Esophagus mucosa (tissue), 1 donor: ENCODE measurements at places on chromosomes 11 and 22.
A peak's percentile ranks its signal among the peaks of the same experiment; 100 is the strongest.

- no peak for ATAC-seq
Measured at GRCh38 chr11:78938971-78939370, 364.3 kb upstream of the NARS2 start.

DNA sequence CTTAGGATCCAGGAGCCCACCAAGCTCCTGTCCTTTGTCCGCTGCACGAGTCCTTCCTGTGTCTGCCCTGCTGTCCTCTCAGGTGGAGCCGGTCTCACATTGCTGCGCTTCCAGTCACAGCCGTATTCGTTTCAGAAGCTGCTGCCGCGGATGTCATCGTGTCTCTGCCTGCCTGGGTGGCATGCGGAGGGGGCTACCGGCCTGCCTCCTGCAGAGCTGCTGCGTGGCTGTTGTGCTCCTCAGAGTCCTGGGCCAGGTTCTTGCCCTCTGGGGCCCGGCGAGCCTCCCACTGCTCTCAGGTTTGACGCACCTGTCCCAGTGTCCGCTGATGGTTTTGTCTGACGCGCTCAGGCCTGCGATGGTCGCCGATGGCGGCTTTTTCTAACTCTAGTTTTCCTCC lies 254.2 kb downstream of the TBC1D22A start:
- ATAC-seq = no peak

- no peak for ATAC-seq
Measured at GRCh38 chr11:124955035-124955434, 1.0 kb downstream of the CCDC15 start.

- ATAC-seq = no peak
Measured at GRCh38 chr22:27748349-27748748, 53.2 kb downstream of the MN1 start.

DNA sequence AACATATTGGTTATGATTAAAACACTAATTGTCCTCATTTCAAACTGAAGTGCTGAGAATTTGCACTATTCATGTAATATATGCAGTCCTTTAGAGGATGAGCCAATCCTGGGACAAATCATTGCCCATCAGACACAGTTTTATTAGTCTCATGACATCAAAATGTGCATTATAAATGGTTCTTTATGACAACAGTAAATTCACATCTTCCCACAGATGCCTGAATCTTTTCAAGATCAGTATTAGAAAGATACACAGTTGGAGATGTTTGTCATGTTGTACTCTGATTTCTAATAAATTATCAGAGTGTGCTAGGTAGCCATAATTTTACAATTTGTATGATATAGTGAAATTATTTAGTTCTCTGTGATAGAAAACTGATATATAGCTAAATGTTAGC lies 813.5 kb downstream of the FAM181B start:
- ATAC-seq = no peak

- no peak for ATAC-seq
Measured at GRCh38 chr11:68541116-68541515, 80.6 kb downstream of the PPP6R3 start.

DNA sequence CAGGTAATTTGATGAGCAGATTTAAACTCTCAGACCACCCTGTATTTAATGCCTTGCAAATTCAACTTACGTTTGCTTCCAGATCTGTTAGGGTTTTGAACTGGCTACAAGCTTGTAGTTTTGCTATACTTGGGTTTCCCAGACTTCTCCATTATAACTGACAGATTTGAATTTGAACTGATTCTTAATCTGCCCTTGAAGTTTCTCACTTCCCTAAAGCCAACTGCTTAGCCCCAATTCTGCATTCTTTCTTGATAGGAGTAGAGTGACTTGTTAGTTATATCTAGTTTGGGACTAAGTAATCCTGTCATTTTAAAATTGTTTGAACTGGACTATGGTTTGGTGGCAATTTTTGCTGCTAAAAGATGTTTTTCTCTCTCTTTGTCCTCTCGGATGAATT lies 9.7 kb downstream of the LAYN start:
- ATAC-seq = no peak

DNA sequence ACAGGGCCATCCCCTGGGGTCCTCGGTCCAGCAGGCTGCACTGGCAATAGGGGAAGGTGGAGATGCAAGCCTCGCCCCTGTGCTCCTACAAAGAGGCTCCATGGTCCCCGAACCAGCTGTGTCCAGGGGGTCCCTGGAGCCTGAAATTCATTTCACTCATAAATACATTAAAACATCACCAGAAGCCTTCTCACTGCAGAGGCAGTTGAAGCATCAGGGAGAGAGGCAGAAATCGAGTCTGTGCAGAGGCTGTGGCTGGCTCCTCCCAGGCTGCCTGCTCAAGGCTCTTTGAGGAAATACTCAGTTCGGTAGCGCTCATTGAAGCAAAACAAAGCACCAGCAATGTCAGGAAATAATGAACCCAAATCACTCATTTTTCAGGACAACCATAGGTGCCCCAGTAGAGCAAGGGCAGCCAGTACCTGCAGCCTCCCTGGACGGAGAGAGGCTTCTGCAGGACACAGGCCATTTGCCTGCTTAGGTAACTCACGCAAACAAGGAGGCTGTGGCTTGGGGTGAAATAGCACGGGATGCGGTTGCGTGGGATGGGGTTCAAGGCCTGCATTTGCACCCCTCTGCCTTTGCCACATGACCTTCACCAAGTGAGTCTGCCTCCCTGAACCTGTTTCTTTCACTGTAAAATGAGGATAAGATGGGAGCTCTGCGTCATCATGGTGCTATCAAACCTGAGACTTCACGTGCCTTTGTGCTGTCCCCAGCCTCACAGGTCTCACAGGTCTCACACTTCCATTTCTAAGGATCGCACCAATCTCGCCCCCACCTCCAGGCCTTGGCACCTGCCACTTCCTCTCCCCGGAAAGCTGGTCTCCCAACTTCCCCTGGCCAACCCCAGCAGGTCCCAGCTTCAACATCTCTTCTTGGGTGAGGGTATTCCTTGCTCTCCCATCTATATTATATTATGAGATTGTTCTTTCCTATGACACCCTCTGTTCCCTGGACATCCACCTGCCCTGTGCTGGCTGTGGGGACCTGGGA lies 84.3 kb upstream of the SHISAL1 start:
- no peak for ATAC-seq

GRCh38 chr11:134542401-134543165 lies 130.5 kb upstream of the B3GAT1 start:
- peak; percentile 91 for ATAC-seq

DNA sequence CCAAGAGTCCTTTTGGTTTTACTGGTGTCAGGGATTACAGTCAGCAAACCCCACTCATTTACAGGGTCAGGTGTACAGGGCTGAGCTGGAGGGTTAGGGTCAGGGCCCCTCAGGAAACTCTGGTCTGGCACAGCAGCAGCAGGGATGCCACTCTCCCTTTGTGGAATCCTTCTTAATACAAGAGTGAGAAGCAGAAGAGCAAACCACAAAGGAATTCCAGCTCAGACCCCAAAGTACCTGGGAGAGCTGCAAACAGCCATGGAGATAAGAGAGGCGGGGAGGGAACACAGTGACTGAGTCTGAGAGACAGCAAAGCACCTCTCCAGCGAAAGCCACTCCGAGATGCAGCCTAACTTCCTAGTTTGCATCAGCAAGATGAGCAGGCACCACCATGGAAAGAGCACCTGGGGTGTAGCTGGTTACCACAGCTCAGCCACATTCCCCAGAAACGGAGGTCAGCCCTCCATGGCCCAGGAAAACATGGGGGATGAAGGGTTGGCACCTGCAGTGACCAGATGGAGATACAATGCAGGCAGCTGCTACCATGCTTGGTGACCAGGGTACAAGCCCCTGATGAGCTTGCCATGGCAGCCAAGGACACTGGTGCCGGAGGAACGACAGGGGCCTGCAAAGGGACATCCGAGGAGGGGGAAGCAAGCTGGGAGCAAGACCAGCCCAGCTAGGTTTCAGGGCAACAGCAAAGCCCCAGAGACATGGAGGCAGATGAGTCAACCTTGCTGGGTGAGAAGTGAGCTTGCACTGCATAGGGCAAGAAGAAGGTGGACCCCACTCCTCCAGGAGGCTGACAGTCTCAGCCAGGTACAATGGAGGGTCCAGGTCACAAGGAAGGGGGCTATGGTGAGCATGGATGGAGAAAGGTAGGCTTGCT lies 3.9 kb downstream of the BET1L start:
- ATAC-seq = no peak

DNA sequence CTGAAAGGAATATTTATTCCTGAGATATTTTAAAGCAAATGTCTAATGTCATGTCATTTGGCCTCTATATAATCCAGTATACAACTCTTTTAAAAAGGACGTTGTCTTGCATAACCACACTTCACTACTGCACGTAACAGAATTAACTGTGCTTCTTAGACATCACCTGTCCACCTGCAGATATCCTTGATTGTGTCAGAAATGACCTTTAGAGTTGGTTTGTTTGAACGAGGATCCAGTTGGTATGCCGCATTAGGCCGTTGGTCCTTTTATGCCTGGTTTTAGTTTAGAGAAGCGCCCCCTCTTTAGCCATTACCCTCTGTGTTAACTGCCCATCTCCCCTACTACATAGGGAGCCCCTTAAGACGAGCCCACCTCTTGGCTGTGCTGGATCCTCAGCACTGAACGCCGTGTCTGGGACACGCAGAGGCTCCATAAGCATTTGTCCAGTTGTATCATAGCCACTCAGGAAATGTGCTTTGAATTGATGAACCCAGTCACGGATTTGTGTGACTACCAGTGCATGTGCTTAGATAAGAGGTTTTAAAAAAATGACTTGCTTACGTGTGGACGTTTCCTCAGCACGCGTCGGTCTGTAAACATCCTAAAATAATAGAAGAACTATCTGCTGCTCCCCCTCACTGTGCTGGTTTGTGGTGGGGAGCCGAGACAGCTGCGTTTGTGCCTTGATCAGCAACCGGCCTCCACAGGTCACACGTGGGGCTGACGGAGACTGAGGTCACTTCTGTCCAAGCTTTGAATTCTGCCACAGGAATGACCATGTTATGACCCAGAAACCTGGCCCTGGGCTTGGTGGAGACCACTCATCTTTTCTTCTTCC lies 4.0 kb downstream of the MICAL2 start:
- no peak for ATAC-seq

- ATAC-seq = no peak
Measured at GRCh38 chr11:23897453-23898286, 599.2 kb upstream of the LUZP2 start.

DNA sequence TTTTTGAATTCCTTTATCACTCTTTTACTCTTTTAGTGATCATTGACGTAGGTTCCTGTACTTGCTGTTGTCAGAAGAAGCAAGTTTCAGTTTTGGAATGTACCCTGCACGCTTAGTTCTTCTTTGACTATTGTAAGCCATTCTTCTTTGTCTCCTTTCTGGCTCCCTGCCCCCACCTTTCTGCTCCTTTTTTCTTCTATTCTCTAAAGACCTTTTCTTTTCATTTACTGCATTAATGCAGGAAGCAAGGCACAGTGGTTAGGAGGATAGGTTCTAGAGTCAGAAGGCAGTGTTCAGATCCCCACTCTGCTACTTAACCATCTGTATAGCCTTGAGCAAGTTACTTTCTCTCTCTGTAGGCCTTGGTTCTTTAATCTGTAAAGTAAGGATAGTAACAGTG lies 33.7 kb upstream of the RAG2 start:
- no peak for ATAC-seq

DNA sequence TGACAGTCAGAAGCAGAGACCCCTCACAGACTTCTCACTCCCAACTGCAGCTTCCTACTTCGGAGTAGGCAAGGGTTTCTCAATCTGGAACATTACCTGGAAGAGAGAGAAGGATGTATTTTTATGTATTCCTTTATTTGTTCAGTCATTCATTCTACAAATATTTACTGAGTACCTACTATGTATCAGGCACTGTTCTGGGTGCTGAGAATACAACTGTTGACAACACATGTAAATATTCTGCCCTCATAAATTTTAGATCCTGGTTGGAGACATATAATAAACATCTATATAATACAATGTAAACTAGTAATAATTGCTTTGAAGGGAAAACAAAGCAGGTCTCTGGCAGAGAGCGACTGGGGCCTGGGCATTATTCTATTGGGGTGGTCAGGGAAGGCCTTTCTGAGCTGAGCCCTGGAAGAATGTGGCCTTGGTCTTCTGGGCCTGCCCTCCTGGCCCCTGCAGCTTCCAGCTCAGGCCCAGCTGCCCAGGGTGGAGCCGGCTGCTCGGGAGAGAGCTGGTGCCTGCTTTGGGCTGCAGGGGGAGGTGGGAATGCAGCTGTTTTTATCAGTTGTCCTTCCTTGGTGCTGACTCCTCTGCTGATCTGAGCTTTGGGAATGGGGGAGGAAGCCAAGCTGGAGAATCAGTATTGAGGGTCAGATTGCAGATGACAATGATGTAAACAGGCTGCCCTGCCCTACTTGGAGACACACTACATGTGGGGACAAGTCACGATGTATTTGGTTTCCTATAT lies 46.8 kb downstream of the PKNOX2 start:
- ATAC-seq = no peak

DNA sequence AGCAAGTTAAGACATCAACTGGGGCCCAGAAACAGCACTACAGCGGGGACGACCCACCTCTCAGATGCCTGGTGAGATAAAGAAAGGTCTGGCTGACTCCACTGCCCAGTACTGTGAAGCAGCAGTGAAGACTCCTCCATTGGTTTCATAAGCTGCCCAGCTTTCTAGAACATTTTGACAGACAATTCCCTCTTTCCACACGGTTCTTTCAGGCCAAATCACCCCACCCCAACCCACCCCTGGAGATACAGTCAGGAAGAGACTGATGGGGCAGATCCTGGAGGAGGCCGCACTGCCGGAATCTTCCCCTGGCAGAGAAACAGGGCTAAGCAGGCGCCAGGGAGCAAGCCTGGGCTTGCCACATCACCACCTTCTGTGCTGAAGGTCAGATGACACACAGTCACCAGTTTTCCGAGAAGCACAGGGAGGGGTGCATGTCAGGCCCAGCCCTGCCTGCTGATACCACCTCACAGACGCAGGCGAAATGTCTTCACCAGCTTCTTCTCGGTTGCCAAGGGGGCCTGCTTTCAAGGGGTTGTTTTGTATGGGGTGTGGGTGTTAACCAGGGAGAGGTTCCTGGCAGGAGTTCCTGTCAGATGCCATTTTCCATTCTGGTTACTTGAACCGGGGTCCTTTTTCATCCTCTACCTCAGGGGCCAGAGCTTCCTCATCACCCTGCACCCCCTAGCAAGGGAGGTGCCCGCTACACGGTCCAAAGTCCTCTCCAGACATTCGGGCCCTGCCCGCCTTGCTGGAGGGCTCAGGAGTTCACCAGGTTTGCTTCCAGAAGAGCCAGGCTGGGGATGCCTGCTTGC lies 1.4 kb upstream of the NEAT1 start:
- ATAC-seq = peak; percentile 61

- peak; percentile 83 for ATAC-seq
Measured at GRCh38 chr11:116948391-116948790, 111.0 kb upstream of the APOA1 start.

DNA sequence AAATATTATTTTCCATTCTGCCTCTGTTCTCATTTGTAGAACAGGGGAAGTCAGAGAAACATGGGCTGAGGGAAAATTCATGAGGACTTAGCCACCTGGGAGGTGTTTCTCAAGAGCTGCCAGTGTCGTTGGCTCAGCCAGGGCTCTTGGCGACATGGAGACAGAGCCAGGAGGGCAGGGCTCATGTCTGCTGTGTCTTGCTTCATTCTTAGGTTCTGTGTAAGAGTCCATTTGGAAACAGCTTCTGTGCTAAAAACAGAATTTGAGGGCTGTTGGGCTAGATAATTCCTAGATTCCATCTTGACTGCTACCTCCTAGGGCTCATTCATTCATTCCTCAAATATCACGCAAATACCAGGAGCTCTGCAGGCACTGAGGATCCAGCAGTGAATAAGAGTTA lies 15.1 kb upstream of the MRGPRX2 start:
- no peak for ATAC-seq
